ENCODE measurements at places on chromosomes 3 and 15. TPM values are rescaled to one million over a fixed set of nuclear protein-coding genes. Genes with fewer than 3 reads are reported as not detected.

A4GNT gene
- polyA plus RNA-seq = 1.6 TPM

EBLN2 gene
- 2.1 TPM for polyA plus RNA-seq

CCR9 gene
- not detected for polyA plus RNA-seq

CBLB gene
- 42.0 TPM for polyA plus RNA-seq

SH3GL3 gene
- polyA plus RNA-seq = 9.3 TPM

SLCO2A1 gene
- 17.5 TPM for polyA plus RNA-seq

MAP1A gene
- 8.3 TPM for polyA plus RNA-seq

LINGO1 gene
- 18.2 TPM for polyA plus RNA-seq

MINAR1 gene
- 1.4 TPM for polyA plus RNA-seq

SUMF1 gene
- polyA plus RNA-seq = 53.9 TPM

GRCh38 chr3:168461793-168462192 is 366.1 kb upstream of the GOLIM4 start:
- no peak for DNase-seq

DNA sequence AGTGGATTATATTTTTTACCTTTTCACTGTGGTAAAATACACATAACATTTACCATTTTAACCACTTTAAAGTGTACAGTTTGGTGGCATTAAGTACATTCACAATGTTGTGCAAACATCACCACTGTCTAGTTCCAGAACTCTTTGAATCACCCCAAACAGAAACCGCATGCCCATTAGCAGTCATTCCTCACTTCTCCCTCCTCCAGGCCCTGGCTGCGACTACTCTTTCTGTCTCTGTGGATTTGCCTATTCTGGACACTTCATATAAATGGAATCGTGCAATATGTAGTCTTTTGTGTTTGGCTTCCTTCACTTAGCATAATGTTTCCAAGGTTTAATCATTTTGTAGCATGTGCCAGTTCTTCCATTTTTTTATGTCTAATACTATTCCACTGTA is 409.8 kb downstream of the NTRK3 start:
- no peak for DNase-seq

GRCh38 chr15:101288905-101289513 is 6.0 kb downstream of the SNRPA1 start:
- no peak for DNase-seq

- DNase-seq = no peak
These were observed 777 bp downstream of the CIB1 start for GRCh38 chr15:90232941-90233386.

DNA sequence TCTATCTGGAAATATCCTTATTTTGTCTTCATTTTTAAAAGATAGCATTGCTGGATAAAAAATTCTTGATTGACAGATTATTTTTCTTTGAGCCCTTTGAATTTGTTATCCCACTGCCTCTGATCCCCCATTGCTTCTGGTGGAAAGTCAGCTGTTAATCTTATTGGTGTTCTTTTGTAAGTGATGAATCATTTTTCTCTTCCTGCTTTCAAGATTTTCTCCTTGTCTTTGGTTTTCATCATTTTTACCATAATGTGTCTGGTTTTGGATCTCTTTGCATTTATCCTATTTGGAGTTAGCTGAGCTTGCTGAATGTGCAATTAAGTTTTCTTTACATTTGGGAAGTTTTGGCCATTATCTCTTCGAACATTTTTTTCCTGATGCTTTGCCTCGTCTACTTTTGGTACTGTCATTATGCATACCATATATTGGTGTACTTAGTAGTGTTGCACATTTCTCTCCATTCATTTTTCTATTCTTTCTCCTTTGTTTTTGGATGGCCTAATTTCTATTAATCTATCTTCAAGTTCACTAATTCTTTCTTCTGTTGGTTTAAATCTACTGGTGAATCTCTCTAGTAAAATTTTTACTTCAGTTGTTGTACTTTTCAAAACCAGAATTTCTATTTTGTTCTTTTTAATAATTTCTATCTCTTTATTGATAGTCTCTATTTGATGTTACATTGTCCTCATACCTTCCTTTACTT is 440.0 kb upstream of the PROK2 start:
- DNase-seq = no peak

GRCh38 chr15:22265970-22266369 is 185.6 kb downstream of the OR4M2 start:
- no peak for DNase-seq

GRCh38 chr15:34693053-34693744 is 61.6 kb downstream of the GJD2 start:
- no peak for DNase-seq

DNA sequence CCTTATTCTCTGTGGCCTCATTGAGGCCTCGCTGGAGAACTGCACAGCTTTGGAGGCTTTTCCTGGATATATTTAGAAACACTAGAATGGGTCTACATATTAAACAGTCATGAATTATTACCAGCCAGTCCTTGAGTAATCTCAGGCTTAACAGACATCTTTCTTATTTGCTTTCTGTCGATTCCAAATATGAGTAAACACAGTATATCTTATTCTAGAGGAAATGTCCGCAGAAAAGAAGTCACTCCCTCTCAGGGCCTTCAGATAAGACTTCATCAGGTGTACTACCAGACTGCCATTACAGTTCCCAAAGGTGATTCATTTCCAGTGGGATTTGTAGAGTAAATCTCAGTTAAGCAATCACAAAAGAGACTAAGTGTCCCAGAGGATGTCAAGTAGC is 310.7 kb downstream of the RBMS3 start:
- DNase-seq = no peak

DNA sequence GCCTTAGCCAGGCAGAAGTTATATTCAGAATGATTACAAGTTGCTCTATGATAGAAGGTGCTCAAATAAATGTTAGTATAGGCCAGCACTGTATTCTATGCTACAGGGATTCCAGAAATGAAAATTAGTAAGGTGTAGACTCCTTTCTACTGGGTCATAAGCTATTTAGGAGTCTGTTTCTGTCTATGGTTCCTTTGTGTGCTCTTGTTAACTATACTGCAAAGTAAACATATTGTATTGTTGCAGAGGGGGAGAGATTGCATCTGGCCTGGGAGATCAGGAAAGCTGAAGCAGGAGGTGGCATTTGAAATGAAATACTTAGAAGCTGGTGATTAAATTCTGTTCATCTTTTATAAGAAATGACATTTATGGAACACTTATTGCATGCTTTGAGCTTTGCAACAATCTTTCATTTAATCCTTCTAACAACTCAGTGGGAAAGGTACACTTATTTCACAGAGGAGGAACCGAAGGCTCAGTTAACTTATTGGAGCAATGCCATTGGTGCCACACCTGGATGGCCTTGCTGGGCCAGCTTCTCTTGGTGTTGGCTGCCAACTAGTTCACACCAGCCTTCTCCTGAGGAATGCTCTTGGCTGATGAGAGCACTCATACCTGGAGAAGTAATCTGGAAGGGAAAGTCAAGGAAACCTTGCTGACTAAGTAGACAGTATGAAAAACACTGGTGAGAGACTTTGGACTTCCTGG is 39.1 kb downstream of the ABHD5 start:
- no peak for DNase-seq

GRCh38 chr3:71587958-71588357 is 4.4 kb upstream of the FOXP1 start:
- DNase-seq = no peak

DNA sequence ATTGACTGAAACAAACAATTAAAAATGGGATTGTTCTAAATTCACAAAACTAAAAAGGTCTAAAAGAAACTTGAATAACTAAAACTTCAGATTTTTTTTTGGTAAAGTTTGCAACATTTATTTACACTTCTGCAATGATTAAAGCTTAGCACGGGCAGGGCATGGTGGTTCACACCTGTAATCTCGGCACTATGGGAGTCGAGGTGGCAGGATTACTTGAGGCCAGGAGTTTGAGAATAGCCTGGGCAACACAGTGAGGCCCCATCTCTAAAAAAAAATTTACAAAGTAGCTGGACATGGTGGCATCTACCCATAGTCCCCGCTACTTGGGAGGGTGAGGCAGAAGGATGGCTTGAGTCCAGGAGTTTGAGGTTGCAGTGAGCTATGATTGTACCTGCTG is 31.6 kb downstream of the TLNRD1 start:
- no peak for DNase-seq

GRCh38 chr15:76299786-76300185 is 11.5 kb downstream of the ETFA start:
- DNase-seq = no peak

DNA sequence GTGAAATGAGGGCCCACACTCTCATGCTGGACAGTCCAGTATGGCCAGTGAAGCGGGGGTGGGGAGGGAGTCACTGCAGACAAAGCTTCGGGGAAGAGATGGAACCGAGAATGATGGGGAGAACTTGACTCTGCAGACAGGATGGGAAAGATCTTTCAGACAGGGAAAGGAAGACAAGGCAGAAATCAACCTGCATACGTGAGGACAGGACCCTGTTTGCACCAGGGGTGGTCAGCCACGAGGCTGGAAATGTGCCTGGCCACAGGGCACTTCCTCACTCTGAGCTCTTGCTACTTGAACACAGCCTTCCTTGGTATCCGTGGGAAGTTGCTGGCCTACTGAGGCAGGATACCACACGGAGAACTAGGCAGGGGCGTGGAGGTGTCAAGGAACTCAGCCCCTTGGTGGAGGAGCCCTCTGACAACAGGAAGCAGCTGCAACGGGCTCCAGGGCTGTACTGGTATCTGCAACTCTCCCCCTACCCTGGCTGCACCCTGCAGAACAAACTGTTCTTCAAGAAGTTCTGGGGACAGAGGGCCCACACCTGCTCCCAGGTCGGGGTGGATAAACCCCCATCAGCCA is 9.3 kb upstream of the SRP14 start:
- DNase-seq = no peak

GRCh38 chr15:31079519-31079918 is 22.0 kb downstream of the TRPM1 start:
- no peak for DNase-seq

- no peak for DNase-seq
These were observed 140.0 kb downstream of the PLOD2 start for GRCh38 chr3:146020969-146021368.

- no peak for DNase-seq
These were observed 38.6 kb downstream of the IGF1R start for GRCh38 chr15:98686983-98687382.

GRCh38 chr15:77856705-77857346 is 220.7 kb downstream of the TBC1D2B start:
- DNase-seq = no peak

Data from right renal pelvis (tissue), 4 donors.